ENCODE measurements at places on chromosomes 1 and 21.

GRCh38 chr1:4718071-4718470 lies 63.7 kb downstream of the AJAP1 start:
- DNase-seq = no peak

- no peak for DNase-seq
These were observed at the start of gene TRIM58 for GRCh38 chr1:247857069-247857984. TRIM58 (plus strand) TSS chr1:247857187; CDS start chr1:247857247, 60 bp downstream.

DNA sequence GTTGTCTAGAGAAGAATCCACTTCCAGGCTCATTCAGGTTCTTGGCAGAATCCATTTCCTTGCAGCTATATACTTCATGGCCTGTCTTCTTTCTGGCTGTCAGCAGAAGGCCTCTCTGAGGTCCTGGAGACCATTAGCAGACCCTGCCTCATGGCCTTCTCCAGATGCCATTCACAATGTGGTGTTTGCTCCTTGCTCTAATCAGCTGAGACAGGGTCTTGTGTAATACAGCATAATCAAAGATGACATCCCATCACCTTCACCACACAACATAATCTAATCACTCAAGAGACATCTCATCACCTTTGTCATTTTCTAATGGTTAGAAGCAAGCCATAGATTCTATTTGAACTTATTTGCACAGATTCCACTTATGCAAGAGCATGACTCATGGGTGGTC lies 403.9 kb upstream of the LRRC7 start:
- DNase-seq = no peak

GRCh38 chr1:42735477-42736105 lies 4.4 kb downstream of the CLDN19 start:
- no peak for DNase-seq

DNA sequence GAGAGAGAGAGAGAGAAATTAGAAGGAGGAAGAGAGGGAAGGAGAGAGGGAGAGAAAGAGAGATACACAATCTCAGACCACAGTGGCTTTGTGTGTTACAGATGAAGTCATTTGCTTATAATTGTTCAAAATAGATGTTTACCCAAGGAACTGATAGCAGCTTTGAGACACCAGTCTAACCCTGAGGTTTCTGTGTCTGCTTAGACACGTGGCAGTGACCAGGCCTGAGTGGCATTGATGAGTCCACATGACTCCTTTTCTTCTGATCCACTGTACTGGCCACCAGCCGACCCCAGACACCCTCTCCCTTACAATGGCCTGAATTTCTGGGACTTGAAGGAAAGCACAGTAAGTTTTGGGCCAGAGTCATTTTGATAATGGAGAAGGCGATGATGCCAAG lies 104.9 kb downstream of the DUSP10 start:
- no peak for DNase-seq

DNA sequence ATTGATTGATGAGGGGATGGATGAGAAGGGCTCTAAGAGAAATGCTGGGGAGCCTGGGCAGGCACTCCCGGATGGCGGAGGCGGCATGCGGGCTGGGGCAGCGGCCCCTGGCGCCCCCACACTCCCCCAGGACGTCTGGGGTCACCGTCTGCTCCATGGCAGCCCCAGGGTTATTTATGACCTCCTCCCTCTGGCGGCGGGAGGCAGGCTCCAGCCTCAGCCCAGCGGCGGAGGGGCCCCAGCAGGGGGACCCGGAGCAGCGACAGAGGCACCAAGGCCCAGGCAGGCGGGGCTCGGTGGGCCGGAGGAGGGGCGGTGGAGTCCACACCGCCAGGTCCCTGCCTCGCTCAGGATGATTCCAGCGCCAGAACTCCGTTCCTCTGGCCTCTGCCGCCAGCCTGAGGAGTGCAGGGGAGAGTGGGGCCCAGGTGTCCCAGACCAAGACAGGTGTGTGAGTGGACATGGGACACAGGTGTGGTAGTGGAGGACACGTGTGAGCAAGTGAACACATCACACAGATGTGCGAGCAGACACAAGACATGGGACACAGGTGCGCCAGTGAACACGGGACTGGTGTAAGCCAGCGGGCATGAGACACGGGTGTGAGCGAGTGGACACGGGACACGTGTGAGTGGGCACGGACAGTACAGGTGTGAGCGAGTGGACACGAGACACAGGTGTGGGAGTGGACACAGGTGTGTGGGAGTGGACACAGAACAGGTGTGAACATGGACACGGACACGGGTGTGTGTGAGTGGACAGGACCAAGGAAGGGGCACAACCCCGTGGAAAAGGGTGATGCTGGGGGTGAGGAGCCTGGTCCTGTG lies 2.5 kb upstream of the SAMD11 start:
- no peak for DNase-seq

GRCh38 chr1:226108935-226109828 lies 46.7 kb downstream of the H3-3A start:
- no peak for DNase-seq

DNA sequence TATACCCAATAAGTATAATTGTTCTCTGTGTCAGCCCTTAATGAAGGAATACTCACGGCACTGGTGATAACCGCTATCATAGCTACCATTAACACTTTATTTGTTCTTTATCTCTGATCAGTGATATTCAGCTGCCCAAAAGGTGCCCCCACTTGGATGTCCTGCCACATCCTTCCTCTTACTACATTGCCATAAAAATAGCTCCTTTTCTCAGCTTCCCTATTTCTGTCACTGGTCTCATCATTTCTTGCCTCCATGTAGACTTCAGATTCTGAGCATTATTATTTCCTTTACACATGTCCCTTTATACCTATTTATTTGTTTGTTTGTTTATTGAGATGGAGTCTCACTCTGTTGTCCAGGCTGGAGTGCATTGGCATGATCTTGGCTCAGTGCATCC lies 2.7 kb upstream of the RAB29 start:
- DNase-seq = no peak

- DNase-seq = no peak
These were observed 72.7 kb downstream of the MAST2 start for GRCh38 chr1:45876000-45876617.

DNA sequence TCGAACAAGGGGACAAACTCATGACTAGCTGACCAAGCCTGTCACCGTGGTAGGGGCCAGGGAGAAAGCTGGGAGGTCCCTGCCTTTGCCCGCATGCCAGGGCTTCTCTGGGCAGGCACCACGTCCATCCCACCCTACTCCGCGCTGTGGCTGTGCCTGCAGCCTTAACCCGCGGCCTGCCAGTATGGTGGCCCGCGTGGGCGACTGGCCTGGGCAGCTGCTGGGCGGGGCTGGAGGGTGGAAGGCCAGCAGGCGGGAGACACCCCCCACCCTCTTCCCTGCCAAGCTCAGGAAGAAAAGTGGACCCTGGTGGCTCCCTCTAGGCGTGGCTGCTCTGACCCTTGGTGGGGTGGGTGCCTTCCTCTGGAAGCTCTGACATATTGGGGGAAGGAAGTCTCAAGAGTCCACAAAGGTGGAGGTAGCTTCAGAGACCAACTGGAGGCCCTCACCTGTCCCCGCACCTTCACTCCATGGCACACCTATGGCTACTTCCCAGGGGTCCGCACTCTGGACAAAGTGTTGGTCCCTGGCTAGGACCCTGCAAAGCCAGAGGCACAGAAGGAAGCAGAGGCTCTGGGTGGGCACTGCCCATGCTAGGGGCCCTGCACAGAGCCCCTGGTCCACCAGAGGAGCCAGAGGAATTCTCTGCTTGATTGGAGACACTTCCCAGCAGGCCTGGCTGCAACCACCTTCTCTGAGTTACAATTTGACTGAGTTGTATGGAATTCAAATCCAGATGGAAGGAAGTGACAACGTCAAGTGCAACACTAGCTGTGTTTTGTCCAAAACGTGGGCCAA lies 3.3 kb upstream of the SKI start:
- no peak for DNase-seq

DNA sequence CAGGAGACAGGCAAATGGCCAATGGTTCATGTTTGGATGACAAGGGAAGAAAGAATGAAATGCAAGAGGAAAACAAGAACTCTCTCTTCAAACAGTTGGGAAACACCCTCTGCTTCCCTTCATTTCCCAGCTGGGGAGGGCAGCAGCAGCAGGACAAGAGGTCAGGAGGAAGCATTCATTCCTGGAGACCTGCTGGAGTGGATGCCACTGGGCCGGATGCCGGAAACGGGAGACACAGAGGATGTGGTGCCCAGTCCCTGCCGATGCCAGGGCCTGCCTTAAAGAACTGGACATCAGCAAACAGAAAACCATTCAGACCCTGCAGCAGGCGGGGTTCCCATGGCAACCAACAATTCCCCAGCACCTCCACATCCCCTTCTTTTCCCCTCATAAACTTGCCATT lies 102.3 kb upstream of the ZNF648 start:
- DNase-seq = no peak

GRCh38 chr21:44418876-44419230 lies 36.5 kb upstream of the LRRC3 start:
- DNase-seq = no peak

DNA sequence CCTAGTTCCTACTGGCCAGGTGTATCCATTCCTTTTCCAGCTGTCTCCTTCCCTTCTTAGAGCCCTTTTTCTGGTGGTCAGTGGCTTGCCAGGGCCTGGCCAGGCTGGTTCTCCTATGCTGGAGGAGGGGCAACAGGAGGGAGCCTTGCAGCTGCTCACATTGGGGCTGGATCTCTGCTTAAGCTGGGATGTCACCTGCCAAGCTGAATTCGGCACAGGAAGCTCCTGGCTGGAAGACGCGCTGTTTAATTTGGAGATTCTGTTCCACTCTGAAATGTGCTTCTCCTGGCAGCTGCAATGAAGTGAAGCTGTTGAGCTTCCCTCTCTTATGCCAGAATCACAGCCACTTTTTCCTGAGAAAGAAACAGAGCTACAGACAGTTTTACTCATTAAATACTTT lies 56.0 kb upstream of the POU3F1 start:
- DNase-seq = no peak

DNA sequence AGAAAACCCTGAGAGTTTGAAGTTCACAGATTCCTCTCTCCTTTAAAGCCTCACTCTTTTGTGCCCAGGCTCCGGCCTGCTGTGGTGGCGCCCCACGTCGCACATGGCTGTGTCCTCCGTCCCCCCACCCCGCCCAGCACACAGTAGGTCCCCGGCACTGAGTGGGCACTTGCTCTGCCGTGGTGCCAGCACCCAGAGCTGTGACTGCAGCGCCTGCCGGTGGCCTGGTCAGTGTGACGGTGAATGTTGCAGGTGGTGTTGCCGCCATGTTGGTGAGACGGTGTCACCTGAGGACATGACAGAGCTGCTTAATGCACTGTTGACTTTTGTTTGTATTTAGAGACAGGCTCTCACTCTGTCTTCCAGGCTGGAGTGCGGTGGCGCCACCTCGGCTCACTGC lies 3.4 kb downstream of the ATAD3C start:
- no peak for DNase-seq

DNA sequence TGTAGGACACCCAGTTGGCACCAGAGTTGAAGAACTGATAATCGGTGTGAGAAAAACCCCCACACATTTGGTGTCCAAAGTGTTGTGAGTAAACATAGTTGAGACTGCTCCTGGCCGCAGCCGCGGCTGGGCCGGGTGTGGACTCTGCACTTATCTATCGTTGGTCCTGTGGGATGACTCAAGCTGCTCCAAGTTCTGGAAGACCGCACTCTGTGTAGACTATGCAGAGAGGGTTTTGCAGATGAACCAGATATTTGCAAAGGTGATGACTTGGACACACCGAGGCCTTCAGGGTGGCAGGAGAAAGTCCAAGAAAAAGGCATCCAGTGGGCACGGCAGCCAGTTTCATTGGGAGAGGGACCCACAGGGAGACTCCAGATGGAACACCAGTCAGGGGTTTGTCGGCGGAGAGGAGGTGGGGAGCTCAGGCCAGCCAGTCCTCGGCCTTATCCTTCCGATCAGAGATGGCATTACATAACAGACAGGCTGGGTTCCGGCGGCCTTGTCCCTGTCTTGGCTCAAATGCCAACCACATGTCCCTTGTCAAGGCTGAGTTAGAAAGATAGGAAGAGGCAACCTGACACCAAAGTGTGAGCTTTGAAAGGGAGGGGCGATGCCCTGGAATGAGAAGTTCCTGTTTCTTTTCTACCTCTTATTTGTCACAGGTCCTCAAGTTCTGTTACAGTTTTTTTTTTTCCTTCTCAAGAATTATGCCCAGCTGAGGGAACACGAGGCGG lies 21.1 kb downstream of the C2CD2 start:
- no peak for DNase-seq

All from stimulated activated CD4-positive, alpha-beta T cell treated with anti-CD3 and anti-CD28 coated beads, Interleukin-12 subunit alpha, Interleukin-12 subunit beta, amount 100 ng/mL, for 24 hours (primary cell).